ENCODE measurements at places on chromosomes 4 and X. TPM values are rescaled to one million over a fixed set of nuclear protein-coding genes. Genes with fewer than 3 reads are reported as not detected.

The IL15 gene
- 12.0 TPM for total RNA-seq

The PPEF2 gene
- total RNA-seq, result not detected

The CT45A1 gene
- total RNA-seq, result not detected

The FAM47C gene
- not detected for total RNA-seq

The STOX2 gene
- total RNA-seq, result 2.4 TPM

The SLITRK2 gene
- total RNA-seq, result not detected

The COL25A1 gene
- total RNA-seq, result not detected

The SATL1 gene
- not detected for total RNA-seq

The BMP3 gene
- total RNA-seq, result not detected

The TMLHE gene
- 11.1 TPM for total RNA-seq

The BEND4 gene
- total RNA-seq, result not detected

The RPA4 gene
- total RNA-seq, result 0.16 TPM

The USP17L5 gene
- total RNA-seq, result not detected

The EFHC2 gene
- total RNA-seq, result 0.26 TPM

The SOX3 gene
- total RNA-seq, result not detected

The PAGE5 gene
- total RNA-seq, result not detected

The STX18 gene
- total RNA-seq, result 21.1 TPM

The PTCHD1 gene
- not detected for total RNA-seq

The DMRTC1B gene
- total RNA-seq, result 0.13 TPM

The SSX4B gene
- not detected for total RNA-seq

The ERCC6L gene
- total RNA-seq, result 11.4 TPM

The RIPPLY1 gene
- not detected for total RNA-seq

All from A549 treated with ZK216348 at 1 μM for 4 hours (cell line).